Cardiac septum (tissue), 1 donor: ENCODE measurements at places on chromosomes 12 and 14. TPM values are rescaled to one million over a fixed set of nuclear protein-coding genes. Genes with fewer than 3 reads are reported as not detected.

DNA sequence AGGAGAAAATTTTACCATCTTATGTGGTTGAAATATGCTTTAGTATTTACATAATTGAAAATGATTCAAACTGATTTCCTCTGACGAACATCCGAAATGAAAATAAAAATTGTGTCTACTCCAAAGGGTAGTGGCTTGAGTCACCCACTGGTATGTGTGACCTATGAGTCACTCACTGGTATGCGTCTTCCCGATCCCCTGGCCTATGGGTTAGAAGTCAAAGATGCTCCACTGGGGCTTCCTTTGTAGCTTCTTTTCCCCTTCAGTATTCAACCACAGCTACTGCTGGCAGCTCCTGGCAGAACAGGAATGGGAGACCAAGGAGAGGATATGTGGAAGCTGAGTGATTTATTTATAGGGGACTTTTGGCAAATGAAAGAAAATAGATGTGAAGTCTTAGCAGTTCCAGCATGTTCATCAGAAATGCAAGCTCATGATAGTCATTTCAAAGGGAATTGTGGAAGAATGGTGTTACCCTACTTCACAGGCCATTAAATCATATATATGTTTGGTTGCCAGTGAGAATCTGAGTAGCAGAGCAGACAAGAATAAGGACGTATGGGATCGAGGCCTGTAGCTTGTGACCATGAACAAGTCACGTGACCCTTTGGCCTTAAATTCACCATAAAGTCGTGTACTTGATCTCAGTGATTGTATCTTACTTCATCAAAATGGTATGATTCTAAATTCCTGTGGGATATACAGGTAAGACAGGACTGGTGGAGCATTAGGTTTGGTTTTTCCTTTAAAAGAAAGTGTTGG is 108.3 kb downstream of the CRADD start:
- DNase-seq = no peak

ZNF891 gene
- 1.1 TPM for total RNA-seq

DNA sequence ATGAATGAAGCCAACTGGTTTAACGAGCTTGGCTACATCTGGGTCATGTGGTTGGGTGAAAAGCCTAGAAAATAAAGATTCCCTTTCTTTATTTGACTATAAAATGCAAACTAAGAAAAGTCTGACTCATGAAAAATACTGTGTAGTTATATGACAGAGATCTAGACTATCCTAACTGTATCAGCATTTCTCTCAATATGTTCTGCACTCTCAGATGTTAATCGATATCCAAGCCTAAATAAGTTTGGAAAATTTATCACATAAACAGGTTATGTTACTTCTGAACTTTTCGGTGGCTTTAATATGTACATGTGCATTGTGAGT is 133.1 kb downstream of the DAAM1 start:
- no peak for DNase-seq

DNA sequence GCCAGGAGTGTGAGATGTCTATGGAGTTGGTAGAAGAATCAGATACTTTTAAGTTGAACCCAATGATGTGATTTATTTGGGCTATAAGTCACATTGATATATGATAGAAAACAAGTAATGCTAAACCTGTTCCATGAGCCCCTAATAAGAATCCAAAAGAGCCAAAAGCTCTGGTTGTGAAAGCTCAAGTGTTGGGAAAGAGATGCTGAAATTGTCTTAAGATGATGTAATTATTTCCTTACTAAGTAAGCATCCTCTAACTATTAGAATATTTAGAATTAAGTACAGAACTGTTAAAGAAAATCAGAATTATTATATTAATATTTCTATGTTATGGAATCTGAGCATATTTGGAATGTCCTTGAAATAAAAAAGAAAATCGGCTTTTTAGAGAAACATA is 17.6 kb upstream of the SLC2A13 start:
- DNase-seq = no peak

- DNase-seq = no peak
Measured at GRCh38 chr14:105468621-105469241, 5.9 kb upstream of the CRIP2 start.

DNA sequence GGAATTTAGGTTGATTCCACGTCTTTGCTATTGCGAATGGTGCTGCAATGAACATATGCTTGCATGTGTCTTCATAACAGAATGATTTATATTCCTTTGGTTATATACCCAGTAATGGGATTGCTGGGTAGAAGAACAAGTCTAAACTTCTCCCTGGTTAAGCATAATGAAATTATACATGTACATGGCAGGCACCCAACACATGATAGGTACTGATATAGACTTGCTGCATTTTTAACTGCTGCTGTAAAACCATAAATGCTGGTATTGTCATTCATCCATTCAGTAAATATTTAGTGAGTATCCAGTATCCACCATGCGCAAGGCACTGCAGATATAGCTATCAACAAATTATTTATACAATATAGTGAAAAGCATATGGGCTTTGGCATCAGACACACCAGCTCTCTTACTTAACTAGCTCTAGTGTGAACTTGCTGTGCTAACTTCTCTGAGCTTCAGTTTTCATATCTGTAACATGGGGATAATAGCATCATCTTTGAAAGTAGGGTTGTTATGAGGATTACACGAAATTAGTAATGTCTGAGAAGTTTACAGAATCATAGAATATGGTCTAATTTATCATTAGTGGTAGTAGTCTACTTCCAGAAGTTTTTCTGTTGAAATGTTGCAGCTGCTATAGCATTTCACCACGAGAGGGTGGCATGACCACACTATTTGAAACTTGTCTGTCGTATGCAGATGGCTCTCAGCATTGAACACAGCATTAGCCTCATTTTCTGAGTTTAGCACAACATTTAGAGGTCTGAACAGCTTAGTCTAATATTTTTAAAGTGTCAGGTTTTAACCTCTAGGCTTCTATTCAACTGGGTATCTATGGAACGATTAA is 32.0 kb upstream of the SEL1L start:
- DNase-seq = no peak

DNA sequence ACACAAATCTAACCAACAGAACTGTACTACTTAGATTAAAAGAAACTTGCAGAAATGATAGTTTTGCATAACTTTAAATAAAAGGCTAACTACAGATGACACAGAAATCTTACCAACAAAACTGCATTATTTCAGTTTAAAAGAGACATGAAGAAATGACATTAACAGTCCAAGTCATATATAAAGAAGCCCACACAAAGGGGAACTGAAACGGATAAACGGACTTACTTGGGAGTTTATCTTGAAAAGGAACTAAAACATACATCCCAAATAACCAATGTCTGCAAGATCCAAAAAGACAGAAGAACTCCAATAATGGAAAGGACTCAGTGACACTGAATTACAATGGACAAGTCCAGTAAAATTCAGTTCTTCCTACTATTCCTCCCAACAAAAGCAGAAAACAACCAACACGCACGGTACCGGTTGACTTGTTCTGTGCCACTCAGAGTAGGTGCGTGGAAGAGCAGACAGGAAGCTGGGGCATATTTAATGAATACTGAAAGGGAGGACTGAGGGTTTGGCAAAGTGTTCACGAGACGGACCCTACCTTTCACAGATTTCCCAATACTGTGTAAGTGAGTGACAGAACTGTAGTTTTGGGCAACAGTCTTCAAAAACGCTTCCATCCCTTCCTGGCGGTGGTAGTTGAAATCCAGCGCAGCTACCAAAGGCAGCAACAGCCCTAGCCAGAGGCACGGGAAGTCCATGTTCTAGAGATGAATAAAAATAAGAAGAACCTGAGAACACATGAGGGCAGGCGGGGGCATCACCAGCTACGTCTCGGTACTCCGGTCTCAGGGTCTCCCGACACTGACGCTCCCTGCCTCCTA is 627 bp downstream of the CPM start:
- no peak for DNase-seq

METAP2 gene
- total RNA-seq = 63.5 TPM

- DNase-seq = no peak
Measured at GRCh38 chr14:100426314-100426713, 103.2 kb downstream of the SLC25A47 start.

DNA sequence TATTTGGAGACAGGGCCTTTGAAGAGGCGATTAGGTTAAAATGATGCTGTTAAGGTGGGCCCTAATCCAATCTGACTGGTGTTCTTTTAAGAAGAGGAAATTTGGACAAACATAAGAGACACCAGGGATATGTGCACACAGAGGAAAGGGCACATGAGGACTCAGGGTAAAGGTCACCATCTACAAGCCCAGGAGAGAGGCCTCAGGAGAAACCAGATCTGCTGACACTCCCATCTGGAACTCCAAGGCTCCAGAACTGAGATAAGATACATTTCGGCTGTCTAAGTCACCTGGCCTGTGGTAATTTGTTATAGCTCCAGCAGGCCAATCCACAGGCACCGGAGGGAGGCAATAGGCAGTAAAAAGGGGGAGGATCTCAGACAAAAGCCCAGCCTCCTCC is 48.6 kb downstream of the KICS2 start:
- no peak for DNase-seq

SMIM41 gene
- not detected for total RNA-seq

DNA sequence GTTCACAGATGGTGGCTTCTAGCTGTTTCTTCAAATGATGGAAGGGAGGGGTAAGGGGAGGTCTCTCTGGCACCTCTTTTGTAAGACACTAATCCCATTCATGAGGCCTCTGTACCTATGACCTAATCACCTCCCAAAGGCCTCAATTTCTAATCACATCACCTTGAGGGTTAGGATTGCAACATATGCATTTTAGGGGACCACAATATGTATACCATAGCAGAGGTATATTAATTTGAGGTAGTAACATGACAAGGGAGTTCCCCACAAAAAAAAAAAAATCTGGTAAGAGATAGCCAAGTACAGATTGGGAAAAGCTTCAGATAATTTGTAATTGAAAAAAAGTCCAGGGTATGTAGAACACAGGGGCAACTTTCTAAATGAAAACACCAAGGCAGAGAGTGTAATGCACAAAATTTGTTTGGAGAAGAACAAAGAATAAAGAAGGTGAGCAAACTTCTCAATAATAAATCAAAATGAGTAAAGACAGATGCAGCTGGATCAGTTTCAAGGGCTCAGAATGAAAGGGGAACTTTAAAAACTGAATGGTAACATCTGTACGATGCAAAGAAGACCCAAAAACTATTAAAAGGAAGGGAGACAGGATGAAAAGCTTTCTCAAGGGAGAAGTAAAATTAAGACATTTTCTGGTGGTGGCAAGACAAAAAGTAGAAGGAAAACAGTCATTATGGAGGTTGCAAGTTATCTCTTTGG is 125.5 kb upstream of the DCN start:
- DNase-seq = no peak

DNA sequence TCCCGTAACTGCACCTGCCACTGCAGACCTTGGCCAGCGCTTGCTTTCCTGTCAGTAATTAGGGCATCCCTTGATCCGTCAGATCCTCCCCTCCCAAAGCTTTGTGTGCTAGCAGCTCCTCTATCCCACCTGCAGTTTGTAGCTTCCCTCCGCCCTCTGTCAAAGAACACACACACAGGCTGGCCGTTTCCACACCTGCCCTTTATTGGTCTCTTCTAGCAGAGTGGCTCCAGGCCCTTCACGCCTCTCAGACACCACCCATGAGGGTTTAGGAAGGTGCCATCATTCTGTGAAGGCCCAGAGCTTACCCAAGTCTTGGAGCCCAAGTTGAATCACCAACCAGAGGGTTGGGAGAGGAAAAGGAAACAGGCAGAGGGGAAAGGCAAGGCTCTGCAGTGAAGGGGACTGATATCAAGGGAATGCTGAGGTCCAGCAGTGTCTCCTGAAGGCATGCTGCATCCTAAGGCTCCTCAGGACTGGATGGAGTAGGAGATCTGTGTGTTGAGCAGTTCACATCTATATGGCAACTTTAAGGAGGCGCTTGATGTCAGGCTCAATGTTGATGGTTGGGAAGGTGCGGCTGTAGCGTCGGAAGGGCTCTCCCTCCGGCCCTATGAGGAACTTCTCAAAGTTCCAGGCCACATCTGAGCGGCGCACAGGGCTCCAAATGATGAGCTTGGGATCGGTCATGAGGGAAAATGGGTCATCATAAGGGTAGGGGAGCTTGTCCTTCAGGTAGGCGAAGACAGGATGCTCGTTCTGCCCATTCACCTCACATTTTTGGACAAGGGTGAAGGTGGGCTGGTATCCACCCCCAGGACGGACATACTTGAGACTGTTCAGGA is 3.4 kb downstream of the GPX2 start:
- DNase-seq = peak; percentile 19

DNA sequence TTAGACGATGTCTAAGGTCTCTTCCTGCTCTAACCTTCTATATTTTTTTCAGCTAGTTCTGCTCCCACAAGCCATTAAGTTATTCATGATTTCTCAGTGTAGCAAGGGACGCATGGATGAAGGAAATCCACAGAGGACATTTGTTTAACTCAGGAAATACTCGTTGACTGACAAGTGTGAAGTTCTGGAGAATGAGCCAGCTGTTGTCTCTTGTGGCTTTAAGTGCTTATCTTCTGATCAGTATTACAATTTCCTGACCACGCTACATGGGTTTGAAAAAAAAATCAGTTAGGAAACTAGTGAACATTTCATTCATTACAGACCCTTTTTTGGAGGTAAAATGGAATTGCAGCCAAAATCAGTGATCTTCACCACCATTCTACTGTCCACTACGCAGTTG is 53.1 kb downstream of the GUCY2C start:
- DNase-seq = no peak

- no peak for DNase-seq
Measured at GRCh38 chr14:97277711-97278110, 480.5 kb downstream of the VRK1 start.

- DNase-seq = no peak
Measured at GRCh38 chr12:114676142-114676741, 7.7 kb downstream of the TBX3 start.

RNASE7 gene
- total RNA-seq = not detected

- no peak for DNase-seq
Measured at GRCh38 chr14:92482621-92483319, 30.8 kb upstream of the RIN3 start.

GRIN2B gene
- 0.16 TPM for total RNA-seq

DNA sequence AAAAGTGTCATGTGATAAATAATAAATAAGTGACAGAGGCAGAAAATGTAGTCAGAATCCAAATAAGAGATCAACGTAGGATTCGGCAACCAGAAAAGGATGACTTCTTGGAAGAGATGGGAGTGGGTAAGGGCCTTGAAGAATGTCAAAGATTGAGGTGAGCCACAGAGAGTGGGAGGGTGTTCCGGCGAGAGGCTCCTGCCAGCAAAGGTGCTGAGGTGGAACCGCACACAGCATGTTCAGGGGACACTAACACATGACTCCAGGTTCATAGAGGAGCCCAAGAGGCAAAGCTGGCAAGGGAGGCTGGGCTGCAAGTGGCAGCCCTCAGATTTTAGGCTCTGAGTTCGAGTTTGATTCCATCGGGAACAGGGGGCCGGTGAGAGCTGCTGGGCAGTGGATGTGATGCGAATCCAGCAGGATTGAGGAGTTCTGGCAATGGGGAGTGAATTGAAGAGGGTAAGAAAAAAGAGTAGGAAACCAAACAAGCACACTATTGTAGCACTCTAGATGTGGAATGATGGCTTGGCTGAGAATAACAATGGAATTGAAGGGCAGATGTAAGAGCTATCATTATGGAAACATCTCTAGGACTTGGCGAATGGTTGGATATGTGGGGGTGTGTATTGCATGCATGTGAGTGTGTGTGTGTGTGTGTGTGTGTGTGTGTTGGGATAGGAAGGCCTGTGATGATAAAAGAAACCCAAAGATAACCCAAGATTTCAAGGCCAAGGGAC is 36.5 kb downstream of the LRRC74A start:
- no peak for DNase-seq

- DNase-seq = no peak
Measured at GRCh38 chr12:15584366-15585041, 204.7 kb downstream of the EPS8 start.

- DNase-seq = no peak
Measured at GRCh38 chr12:26906704-26907103, 31.1 kb downstream of the INTS13 start.

- no peak for DNase-seq
Measured at GRCh38 chr12:124497039-124497438, 70.4 kb downstream of the NCOR2 start.
